ENCODE measurements at places on chromosomes 1 and 21.

- peak; percentile 87 for DNase-seq
Measured at GRCh38 chr1:246139745-246140182, 367.3 kb downstream of the SMYD3 start.

GRCh38 chr1:92551916-92552315, 65.2 kb upstream of the GFI1 start:
- no peak for DNase-seq

DNA sequence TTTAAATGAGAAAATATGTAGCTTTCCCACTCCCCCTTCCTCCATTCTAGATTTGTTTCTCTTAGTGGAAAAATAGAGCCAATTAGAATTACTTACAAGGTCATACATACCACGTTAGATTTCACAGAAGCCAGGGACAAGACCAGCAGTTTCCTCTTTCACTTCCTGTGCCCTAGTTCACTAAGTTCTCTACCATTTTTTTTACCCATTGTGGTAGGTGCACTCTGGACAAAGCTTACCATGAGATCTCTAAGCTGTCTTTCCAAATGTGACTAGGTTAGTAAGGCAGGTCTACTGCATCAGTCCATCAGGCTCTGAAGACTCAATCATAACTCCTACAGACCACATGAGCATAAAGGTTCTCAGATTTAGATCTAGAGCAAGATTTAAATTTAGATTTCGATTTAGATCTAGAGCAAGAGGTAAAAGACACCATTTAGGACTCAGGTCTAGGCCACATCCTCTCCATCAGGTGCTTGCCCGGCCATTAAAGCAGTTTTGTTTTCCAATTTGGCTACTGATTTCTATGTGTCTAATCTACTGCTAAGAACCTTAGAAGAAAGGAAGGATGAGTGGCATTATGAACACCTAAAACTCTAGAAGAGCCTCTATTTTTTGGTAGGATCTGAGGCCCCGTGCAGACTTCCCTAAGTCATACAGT, 235.3 kb downstream of the FAF1 start:
- no peak for DNase-seq

- DNase-seq = no peak
Measured at GRCh38 chr1:164361927-164362326, 197.1 kb upstream of the PBX1 start.

DNA sequence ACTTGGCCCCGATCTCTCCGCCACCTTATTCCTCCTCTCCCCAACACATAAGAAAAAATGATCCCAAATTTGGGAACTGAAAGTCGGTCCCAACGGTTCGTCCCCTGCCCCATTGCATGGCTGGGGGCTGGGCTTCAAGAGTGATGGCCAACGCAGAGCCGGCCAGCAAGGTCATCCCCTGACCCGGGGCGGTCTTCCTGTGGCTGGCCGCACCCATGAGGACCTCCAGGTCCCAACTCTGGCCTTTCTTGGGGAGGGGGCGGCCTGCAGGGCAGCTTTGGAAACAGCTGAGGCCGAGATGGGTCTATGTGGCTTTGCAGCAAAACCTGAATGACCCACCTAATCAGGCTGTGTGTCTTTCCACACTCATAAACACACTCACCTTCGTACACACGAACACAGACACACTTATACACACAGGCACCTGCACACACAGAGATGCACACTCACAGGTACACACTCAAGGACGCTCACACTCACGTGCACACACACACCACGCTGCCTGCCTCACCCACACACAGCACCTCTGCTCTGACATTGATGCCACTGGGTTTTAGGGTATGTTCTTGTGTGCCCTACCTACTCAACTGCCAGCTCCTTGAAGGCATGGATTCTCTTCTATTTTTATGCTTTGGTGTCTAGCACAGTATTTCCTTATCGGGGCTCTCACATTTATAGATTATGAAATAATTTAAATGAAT, 562 bp downstream of the DYNLT5 start:
- no peak for DNase-seq

GRCh38 chr21:26099610-26100219, 70.9 kb downstream of the APP start:
- DNase-seq = peak; percentile 71

DNA sequence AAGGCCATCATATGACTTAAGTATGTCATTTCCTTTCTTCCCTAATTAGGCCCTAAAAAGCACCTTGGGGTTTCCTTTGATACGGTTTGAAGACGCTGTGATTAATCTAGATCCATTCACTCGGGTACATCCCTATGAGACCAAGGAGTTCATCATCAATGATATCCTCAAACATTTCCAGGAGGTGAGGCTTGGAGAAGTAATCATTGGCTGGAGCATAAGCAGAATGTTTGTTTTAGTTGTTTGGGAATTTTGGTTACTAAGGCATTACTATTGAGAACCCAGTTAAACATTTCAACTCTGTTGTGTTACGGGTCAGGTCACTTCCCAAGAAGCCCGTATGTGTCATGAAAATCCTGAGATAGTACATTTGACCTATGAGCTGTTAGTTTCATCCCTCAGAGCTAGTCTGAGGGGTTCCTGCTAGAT, 185.2 kb downstream of the VPS13D start:
- DNase-seq = no peak

DNA sequence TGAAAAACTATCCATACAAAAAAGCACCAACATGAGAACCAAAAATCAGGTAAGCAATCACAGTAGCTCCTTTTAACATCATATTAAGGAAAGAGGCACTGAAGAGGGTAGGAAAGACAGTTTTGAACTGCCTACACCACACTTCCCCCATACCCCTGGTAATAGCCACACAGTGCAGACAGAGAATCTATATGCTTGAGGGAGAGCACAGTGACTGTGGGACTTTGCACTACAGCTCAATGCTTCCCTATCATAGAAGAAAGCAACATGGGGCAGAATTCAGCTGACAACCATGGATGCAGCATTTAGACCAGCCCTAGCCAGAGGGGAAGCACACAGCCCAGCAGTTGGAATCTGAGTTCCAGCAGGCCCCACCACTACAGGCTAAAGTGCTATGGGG, 7.9 kb upstream of the TEX50 start:
- DNase-seq = no peak

DNA sequence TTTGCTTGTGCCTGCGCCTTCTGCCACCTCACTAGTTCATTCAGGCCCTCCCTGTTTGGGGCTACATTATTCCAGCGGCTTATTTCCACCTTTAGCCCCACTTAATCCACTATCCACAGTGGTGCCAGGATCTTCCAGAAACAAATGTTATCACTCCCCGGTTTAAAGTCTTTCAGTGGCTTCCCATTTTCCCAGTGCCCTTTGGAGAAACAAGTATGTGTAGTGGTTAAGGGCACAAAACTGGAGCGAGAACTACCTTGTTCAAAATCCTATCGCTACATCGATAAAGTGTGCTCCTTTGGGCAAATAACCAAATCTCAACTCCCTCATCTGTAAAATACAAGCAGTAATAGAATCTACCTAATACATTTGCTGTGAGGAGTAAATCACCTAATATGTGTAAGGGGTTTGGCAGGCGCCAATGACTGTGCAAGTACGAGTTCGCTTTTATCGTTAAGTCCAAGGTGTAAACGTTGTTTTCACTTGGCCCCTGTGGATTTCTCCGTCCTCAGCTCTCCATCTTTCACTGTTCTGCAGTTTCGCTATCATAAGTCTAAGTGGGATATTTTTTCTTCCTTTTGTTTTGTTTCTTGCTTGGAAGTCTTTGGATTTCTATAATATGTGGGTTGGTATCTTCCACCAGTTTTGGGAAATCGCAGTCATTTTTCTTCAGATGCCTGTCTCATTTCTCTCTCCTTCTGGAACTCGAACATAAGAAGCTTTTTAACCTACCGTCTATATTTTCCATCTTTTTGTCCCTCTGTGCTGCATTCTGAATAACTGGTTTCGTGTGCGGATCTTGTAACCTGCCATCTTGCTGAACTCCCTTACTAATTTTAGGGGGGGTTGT, 844 bp upstream of the MEAF6 start:
- DNase-seq = no peak

- DNase-seq = no peak
Measured at GRCh38 chr1:152159144-152159543, at the start of gene RPTN. Gene RPTN, minus strand, starts transcription at chr1:152159228. Its CDS starts 1,339 bp downstream, at chr1:152157889.

- DNase-seq = no peak
Measured at GRCh38 chr1:4404854-4405590, 249.4 kb upstream of the AJAP1 start.

- DNase-seq = peak; percentile 79
Measured at GRCh38 chr1:209406168-209406567, 177.3 kb upstream of the CAMK1G start.

- DNase-seq = no peak
Measured at GRCh38 chr1:31952825-31953220, 14.7 kb upstream of the PTP4A2 start.

- peak; percentile 74 for DNase-seq
Measured at GRCh38 chr1:18950401-18951026, 6.0 kb downstream of the IFFO2 start.

DNA sequence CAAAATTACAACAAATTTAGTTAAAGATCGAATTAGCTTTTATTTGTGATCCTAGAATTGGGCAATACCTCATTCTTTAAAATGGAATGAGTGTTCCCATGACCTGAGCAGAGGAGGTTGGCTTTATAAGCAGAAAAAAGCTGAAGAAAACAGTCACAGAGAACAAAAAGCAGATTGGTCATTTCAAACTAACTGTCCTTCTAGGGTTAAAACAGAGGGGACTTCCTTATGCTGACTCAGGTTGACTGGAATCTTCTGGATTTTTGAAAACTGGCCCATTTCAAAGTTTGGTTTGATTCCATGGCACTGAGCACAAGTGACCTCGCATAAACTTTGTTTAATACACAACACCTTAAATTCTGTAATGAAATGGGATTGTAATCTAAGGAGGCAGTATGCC, 17.6 kb downstream of the NFASC start:
- DNase-seq = no peak

GRCh38 chr1:166740668-166741276, 98.5 kb upstream of the POGK start:
- no peak for DNase-seq

DNA sequence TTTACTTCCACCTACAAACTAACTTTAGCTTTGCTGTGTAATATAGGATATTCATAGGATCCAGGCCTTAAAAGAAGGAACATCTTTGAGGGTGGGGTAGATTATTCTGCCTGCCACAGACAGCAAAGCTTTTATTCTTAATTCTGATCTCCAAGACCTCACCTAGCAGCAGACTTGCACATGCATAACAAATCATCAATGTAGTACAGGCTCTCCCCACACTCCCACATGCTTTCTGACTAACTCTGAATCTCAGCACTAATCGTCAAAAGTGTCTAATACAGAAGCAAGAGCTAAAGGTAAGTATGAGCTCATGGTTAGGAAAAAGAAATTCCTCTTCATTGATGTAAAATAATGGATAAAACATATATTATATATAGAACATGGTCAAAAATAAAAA, 1468.5 kb upstream of the B3GALT2 start:
- DNase-seq = no peak

- DNase-seq = no peak
Measured at GRCh38 chr1:16267690-16268180, 30.8 kb upstream of the CPLANE2 start.

DNA sequence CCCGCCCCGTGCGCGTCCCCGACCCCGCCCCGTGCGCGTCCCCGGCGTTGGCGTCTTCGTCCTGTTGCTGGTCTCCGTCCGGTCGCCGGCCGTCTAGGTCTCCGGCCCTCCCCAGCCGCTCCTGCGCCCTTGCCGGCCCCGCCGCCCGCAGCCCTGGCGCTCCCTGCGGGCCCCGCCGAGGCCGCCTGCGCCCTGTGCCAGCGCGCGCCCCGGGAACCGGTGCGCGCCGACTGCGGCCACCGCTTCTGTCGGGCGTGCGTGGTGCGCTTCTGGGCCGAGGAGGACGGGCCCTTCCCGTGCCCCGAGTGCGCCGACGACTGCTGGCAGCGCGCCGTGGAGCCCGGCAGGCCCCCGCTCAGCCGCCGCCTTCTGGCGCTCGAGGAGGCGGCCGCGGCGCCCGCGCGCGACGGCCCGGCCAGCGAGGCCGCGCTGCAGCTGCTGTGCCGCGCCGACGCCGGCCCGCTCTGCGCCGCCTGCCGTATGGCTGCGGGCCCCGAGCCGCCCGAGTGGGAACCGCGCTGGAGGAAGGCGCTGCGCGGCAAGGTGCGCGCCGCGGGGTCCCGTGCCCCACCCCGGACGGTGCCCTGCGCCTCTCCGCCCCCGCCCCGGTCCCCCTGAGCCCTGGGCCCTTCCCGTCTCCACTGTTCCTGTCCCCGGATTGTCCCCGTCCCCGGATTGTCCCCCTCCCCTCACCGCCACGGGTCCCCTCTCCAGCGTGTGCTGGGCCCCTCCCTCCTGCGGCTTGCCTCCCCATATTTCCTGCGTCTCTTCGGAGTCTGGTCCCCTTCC, at the start of gene RNF187:
TSS of gene RNF187 (plus strand) at position 47 of the 789 bp plus-strand sequence.
- no peak for DNase-seq

- peak; percentile 89 for DNase-seq
Measured at GRCh38 chr21:37868446-37869295, 47.6 kb downstream of the KCNJ6 start.

DNA sequence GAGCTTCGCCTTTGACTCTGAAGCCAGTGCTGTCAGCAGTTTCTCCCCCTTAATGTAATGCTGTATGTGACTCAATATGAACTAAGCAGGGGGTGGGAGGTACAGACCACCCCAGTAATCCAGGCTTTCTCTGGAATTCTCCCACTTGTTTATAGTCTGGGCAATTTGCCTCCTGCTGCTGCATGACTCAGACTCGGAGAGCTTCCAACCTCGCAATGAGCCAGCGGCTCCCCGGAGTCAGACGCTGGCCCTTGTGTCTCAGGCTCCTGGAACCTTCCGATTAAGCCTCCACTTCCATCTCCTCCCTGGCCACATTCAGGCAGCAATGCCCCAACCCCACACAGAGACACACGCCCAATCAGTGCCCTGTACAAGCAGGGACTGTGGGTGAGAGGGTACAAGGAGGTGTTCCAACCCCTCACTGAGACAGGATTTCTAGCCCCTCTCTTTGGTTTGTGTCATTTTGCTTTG, 471.7 kb upstream of the VAMP3 start:
- peak; percentile 99 for DNase-seq

DNA sequence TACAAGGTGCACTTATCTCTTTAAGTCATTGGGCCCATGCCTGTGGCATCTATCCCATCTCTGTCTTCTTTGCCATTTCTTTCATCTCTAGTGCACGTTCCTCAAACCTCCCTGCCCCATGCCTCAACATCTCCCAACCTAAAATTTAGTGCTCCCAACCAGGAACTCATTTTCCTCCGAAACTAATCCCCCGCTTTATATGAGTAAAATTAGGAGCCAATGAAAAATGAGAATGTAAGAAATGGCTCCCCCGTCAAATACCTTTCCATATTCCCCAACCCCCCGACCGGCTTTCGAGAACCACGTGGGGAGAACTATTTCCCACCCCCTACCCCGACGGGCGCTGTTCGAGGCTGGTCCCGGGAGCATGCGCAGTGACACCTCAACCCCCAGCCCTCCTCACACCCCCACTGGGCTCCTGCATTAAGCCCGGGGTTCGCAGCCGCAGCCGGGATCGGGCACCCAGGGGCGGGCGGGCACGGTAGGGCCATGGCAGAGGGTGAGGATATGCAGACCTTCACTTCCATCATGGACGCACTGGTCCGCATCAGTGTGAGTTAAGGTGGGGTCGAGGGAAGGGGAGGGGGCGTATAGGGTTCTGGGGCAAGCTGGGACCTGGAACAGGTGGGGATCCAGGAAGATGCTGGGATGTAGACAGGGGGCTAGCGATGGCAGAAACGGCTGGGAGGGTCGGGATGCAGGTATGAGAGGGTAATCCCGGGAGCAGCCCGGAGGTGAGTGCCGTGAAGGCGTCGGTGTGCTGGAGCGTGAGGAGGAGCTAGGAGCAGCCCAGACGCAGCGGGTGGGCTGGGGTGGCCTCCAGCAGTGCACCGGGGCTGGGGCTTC, at the start of gene TRIM46:
TSS of gene TRIM46 (plus strand) at position 372 of the 846 bp plus-strand sequence. CDS start at position 490, 118 bp downstream.
- DNase-seq = peak; percentile 72
